ENCODE measurements at places on chromosomes 7 and 10.

DNA sequence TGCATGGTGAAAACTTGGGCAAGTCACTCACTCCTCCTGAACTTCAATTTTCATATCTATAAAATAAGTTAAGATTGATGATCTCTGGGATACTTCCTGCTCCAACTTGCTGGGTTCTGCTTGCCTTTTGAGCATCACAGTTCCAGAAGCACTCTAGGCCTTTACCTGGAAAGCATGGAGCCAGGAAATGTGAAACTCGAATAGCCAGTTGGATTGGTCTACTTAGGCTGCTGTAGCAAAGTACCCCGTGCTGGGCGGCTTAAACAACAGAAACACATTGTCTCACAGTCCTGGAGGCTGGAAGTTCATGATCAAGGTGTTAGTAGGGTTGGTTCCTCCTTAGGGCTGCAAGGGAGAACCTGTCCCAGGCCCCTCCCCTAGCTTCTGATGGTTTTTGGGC, 64.5 kb downstream of the NAMPT start:
- DNase-seq, result no peak

DNA sequence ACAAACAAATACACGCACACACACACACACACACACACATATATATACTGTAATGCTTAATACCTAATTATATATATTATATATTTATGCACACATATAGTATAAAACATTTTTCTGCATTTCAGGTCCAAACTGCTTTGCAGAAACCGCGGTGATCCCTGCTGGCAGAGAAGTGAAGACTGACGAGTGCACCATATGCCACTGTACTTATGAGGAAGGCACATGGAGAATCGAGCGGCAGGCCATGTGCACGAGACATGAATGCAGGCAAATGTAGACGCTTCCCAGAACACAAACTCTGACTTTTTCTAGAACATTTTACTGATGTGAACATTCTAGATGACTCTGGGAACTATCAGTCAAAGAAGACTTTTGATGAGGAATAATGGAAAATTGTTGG, 138.5 kb downstream of the VWC2 start:
- DNase-seq, result no peak

DNA sequence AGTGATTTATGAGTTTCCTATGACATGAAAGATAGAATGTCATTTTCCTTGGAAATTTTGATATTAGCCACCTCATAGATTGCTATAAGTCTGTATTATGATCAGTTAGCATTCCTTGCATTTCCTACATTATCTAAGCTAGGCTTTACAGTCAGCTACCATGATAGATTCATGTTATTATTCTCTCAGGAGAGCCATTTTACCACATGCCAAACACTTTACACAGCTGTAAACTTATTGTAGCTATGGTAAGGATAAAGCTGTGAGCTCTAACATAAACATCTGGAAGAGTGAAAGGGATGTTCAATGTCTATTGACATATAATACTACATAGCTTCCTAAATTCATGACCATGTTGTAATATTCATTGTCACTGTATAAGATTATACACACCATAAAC, 608.0 kb downstream of the PHTF2 start:
- DNase-seq, result no peak

- no peak for DNase-seq
Measured at GRCh38 chr10:26505491-26505890, 67.3 kb downstream of the APBB1IP start.

- peak; percentile 86 for DNase-seq
Measured at GRCh38 chr10:75971402-75972211, 540.2 kb downstream of the LRMDA start.

DNA sequence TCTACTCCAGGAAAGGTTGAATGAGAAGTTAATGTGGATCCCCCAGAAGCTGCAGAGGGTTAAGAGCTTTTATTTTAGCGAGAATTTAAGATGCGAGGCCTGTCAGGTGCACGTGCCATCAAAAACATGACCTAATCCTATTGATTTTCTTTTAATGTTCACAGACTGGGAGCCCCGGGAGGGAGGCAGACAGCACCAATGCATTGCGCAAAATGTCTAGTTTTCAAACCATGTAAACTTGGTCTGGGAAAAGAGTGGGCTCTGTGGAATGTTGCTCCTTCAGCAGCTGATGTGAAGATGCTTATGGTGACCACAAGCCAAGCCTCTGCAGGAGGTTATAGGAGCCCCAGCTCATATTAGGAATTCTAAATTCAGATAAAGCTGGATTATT, 172.0 kb upstream of the ITGB1 start:
- peak; percentile 98 for DNase-seq

Measured in fibroblast of skin of abdomen (primary cell).